ENCODE measurements at places on chromosomes 1 and 21.

- DNase-seq: no peak
These were observed 641.5 kb downstream of the PLPP3 start for GRCh38 chr1:55937840-55938375.

DNA sequence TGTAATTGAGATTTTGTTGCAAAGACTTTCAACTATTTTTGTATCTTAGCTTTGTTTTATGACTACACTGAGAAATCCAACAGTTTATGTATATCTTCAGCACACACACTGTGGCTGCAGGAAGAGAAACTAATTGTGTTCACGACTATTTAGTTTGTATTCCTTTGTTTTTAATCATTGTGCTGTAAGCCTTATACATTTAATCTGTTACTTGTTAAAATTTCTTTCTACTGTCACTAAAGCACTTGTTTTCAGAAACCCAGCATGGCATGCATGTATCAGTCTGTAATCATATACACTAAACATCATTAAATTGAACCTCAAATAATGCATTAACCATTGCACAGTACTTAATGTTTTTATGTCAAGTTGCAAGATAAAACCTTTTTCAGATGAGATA, 656 bp downstream of the ANGPTL1 start:
- DNase-seq: no peak

DNA sequence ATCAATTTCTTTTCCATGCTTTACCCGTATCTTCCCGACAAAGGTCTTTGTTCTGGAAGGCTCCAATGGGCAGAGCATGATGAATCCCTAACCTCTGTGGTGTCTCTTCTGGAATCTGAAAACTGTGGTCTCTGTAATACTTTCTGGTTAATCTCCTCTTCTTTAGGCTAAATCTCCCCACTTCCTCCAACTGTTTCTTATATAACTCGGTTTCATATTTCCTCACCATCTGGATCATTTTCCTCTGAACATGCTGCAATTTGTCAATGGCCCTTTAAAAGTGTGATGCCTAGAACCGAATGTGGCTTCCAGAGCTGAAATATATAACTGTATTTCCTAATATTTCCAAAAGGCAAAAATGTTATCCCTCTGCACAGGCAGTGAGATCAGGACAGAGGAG, 66.1 kb downstream of the ALG14 start:
- DNase-seq: no peak

- peak; percentile 90 for DNase-seq
These were observed 3.9 kb upstream of the P3R3URF start for GRCh38 chr1:46180082-46180616.

- no peak for DNase-seq
These were observed 2.4 kb downstream of the SH2D5 start for GRCh38 chr1:20729990-20730689.

- DNase-seq: peak; percentile 62
These were observed 6.9 kb downstream of the ACKR1 start for GRCh38 chr1:159211331-159212136.

GRCh38 chr1:214380396-214380795, 99.4 kb downstream of the SMYD2 start:
- no peak for DNase-seq

GRCh38 chr21:39454949-39455668, 3.3 kb downstream of the SH3BGR start:
- DNase-seq: no peak

DNA sequence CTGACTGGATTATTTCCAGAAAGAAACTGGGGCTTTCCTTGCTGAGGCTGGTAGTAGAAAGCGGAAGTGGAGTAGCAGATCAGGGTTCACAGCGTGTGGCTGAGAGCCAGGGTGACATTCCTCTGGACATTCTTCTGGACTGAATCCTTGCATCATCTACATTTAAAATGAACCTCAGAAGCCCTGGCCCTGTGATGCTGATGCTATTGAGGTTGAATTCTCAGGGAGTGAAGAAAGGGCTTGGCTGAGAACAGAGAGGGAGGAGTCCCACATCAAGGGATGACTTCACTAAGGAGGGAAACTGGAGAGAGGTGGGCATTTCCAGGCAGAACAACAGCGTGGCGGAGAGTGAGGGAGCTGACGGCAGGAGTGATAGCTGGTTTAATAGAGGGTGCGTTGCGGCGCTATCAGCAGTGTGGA, 102.3 kb upstream of the LMO4 start:
- DNase-seq: no peak

DNA sequence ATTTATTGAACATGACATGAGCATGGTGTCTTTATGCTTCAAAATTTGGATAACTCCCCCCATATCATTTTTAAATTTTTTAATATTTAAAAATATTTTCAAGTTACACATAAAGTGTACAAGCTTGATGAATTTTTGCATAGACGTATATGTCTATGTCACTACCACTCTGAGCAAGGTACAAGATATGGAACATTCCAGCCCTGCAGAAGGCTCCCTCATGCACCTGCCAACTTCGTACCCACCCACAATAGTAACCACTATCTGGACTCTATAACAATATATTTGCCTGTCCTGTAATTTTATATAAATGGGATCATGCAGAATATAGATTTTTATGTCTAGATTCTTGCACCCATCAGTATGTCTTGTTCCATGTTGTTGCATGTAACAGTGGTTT, 74.5 kb downstream of the CNST start:
- DNase-seq: no peak

- DNase-seq: no peak
These were observed 117.0 kb downstream of the ST6GALNAC3 start for GRCh38 chr1:76191561-76191960.

DNA sequence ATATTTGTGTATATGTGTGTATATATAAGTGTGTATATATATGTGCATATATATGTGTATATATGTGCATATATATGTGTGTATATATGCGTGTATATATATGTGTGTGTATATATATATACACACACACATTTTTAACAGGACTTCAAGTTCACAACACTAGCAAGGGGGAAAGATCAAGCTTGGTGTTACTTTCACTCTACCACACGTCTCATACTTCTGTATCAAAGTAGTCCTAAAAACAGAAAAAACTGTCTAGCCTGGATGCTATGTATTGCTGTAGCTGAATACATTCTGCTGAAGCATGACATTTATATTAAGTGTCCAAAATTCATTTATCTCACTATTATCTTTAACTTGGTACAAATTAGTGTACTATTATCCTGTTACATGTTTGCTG, 17.9 kb upstream of the ATP6V1G3 start:
- no peak for DNase-seq

GRCh38 chr21:39851002-39851618, 16.1 kb upstream of the PCP4 start:
- DNase-seq: no peak

DNA sequence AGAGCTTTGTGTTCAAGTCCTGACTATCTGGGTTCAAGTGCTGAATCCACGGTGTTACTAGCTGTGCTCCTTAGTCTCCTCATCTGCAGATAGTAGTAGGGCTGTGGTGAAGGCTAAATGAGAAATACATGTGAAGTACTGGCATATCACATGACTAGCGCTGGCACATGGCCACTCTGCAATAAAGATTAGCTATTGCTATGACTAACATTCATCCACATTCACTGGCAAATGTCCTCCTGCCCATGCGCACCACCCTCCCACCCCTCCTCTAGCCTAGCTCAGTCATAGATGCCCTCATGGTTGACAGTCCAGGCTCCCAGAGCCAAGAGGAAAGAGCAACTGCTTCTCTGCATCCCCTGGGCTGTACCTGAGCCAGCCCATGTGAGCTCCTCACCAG, 8.5 kb upstream of the COL8A2 start:
- no peak for DNase-seq

- no peak for DNase-seq
These were observed 16.9 kb upstream of the ALPL start for GRCh38 chr1:21492356-21492625.

- DNase-seq: no peak
These were observed 470.0 kb upstream of the VAMP3 start for GRCh38 chr1:7300893-7301663.

DNA sequence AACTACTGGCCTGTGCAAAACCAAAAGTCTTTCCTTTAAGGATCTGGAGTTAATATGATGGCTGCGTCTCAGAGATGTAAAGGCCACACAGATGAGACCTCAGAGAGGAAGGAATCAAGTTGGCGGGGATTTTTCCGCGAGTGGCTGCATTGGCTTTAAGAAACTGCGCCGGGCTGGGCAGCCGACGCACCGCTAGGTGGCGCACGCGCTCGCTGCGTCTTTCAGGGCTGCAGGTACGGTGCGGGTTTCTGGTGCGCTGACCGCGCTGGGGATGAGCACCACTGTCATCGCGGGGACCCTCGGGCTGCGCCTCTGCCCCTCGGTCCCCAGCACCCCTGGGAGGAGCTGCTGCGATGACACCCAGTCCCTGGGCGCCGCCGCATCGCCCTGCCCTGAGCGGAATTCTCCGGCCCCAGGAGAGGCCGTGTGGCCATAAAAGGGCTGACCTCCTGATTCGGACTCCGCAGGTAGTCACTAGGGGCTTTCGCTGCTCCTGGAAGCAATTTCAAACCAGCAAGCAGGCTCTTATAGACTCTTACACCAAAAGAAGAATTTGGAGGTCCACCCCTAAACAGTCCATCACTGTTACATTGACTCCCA, 241.0 kb downstream of the KCNJ6 start:
- peak; percentile 79 for DNase-seq

- DNase-seq: no peak
These were observed 222.7 kb downstream of the TM2D1 start for GRCh38 chr1:61501971-61502916.

GRCh38 chr1:88935522-88936222, 44.3 kb upstream of the GTF2B start:
- no peak for DNase-seq

- no peak for DNase-seq
These were observed 96.1 kb upstream of the PRMT6 start for GRCh38 chr1:106960412-106960811.

DNA sequence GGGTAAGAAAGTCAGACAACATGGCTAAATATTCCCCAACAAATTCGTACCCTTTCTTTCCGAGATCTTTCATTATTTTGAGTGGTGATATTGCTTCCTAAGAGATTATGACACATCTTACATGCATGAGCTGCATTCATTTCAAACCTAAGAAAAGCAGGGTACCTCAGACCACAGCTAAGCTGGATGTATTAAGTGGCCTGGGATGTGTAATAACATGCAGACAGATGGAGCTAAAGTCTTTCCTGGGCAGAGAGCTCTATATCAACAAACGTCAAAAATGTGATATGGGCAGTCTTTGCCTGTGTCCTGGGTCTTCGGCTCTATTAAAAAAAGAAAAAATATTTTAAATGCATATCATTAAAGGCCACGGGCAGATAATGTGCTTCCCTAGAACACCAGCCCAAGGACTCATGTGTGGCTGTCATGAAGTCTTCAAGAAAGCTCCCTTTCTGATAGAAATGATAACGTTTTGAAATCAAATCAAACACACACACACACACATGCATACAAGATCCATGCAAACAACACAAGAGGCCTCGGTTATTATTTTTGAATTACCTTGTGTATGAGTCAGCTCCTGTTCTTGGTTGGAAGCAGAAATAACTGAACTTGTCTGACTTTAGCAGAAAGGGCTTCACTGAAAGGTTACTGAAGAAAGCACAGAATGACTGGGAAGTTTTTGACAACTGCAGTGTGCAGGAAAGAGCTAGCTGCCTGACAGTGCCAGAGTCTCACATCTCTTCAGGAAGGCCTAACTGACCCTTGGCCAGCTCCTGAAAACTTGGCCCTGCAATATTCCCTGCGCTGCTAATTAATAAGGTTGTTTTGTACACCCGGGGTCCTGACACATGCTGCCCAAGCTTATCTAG, 231.2 kb downstream of the DSCAM start:
- DNase-seq: peak; percentile 68

DNA sequence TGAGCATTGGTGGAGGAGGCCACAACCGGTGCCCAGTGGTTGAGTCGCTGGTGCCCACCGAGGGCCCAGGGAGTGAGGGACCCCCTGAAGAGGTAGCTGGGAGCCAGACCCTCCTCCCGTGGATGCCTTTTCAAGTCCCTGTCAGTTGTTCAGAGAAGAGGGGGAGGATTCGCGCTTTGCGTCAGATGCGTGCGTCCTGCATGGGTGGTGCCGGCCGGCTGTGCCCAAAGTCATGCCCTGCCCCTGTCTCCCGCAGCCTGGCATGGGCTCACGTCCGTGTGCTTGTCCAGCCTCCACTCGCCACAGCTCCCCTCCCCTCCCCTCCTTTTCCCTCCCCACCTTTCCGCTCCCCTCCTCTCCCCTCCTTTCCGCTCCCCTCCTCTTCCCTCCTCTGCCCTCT, 45.2 kb downstream of the PRKCZ start:
- DNase-seq: no peak

GRCh38 chr21:28126521-28127174, 866.0 kb downstream of the LTN1 start:
- no peak for DNase-seq

DNA sequence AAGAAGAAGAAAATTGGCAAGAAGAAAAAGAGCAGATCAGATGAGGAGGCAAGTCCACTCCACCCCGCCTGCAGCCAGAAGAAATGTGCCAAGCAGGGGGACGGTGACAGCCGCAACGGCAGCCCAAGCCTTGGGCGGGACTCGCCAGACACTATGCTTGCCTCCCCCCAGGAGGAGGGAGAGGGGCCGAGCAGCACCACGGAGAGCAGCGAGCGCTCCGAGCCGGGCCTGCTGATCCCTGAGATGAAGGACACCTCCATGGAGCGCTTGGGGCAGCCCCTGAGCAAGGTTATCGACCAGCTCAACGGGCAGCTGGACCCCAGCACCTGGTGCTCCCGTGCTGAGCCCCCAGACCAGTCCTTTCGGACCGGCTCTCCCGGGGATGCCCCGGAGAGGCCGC, 9.0 kb upstream of the SLC25A34 start:
- no peak for DNase-seq

DNA sequence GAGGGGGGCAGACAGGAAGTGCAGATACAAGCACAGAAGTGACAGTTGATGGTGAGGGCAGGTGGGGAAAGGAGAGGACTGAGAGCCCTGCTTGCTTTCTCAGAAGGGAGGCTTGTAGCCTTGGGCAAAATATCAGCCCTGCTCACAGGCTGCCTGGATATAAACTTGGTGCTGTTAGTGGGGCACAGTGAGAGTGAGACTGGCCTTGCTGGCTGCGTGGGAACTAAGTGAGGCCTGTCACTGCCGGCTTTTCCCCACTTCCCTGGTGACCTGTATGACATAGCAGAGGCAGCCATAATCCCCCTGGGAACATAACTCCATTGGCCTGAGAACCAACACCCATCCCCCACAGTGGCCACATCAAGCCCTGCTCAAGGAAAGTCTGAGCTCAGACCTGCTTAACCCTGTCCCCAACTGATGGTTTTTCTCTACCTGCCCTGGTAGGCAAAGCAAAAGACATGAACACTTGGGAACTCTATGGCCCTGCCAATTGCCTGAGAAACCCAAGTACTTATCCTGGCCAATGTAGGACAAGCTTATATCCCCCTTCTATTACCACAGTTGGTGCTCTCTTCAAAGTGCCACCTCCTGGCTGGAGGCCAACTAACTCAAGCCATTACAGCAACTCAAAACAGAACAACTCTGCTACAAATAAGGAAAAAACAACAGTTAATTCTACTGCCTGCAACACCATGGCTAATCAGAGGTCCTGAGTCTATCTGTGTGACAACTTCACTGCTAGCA, 472.7 kb downstream of the PLPP3 start:
- peak; percentile 17 for DNase-seq

GRCh38 chr1:229432905-229433304, 989 bp downstream of the ACTA1 start:
- DNase-seq: no peak

GRCh38 chr1:234730770-234731568, 121.0 kb upstream of the IRF2BP2 start:
- DNase-seq: no peak
